ENCODE measurements at places on chromosomes 1 and 21. TPM values are rescaled to one million over a fixed set of nuclear protein-coding genes. Genes with fewer than 3 reads are reported as not detected.

DNA sequence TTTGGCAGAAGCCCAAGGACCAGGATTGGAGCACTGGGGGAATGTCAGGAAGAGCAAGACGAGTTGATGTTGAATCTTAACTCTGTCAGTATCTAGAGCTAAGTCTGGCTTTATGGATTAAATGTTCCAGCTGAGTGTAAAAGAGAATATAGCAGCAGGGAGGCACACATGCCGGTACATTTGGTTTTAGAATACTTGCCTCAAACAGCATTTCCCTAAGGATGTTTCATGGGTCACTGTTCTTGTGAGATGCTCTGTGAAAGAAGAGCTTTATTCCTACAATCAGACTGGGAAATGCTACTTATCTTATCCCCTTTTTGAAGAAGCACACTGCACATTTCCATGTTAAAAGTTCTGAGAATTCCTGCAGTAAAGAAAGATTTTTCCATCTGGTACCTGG lies 440.3 kb upstream of the B3GALT2 start:
- no peaks in the 10 kb centered on the region for H3K4me1 ChIP-seq
- H3K4me3 ChIP-seq: no peak overlapping the region
- no peak overlapping the region for H3K27ac ChIP-seq
- H3K36me3 ChIP-seq: no peaks in the 10 kb centered on the region
- no peak for DNase-seq

GRCh38 chr1:114720492-114720891 lies 3.9 kb upstream of the NRAS start:
- no peak for DNase-seq
- peaks cover 18% of the 10 kb centered on the region for H3K4me1 ChIP-seq
- no peak overlapping the region for H3K4me3 ChIP-seq
- peaks cover 69% of the 10 kb centered on the region for H3K36me3 ChIP-seq

Gene CYB561D1
- total RNA-seq: 41.6 TPM

DNA sequence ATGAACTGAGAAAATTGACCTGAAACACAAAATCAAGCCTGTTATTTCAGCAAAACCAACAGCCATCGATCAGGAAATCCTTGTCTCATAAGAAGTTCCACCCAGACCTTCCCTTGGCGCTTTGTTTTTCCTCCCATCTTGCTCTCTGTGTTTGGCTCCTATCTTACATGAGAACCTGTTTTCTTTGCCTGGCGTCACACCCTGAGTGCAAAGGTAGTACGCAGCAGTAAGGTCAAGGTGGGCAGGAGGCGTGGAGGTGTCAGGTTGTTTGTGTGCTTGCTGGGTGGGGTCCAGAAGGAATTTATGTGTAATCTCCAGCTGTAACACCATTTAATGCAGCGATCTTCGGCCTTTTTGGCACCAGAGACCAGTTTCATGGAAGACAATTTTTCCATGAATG lies 50.5 kb downstream of the C1orf21 start:
- no peak overlapping the region for H3K4me3 ChIP-seq
- no peak overlapping the region for H3K27ac ChIP-seq
- H3K27me3 ChIP-seq: no peaks in the 10 kb centered on the region
- H3K4me1 ChIP-seq: no peaks in the 10 kb centered on the region
- no peaks in the 10 kb centered on the region for H3K36me3 ChIP-seq
- no peak for DNase-seq

DNA sequence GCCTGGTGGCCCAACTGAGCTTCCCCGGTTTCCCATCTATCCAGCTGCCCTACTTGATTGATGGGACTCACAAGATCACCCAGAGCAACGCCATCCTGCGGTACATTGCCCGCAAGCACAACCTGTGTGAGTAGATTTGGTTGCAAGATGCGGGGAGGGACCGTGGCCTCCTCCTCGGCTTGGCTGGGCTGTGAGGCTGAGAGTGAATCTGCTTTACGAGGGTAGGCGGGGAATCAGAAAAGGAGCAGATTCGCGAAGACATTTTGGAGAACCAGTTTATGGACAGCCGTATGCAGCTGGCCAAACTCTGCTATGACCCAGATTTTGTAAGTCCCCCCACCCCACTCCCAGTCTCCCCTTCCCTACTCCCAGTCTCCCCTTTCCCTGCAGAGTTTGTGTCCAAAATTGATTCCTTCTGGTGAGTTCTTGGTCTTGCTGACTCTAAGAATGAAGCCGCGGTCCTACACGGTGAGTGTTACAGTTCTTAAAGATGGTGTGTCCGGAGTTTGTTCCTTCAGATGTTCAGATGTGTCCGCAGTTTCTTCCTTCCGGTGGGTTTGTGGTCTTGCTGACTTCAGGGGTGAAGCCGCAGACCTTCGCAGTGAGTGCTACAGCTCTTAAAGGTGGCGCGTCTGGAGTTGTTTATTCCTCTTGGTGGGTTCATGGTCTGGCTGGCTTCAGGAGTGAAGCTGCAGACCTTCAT lies 1.5 kb downstream of the GSTM2 start:
- peaks cover 6% of the 10 kb centered on the region for H3K4me1 ChIP-seq
- no peak for DNase-seq
- H3K27ac ChIP-seq: no peak overlapping the region
- no peaks in the 10 kb centered on the region for H3K27me3 ChIP-seq

GRCh38 chr1:75723989-75724471 lies 479 bp upstream of the ACADM start:
- DNase-seq: no peak
- no peaks in the 10 kb centered on the region for H3K27me3 ChIP-seq
- H3K27ac ChIP-seq: peak overlapping the region; percentile 73
- peak overlapping the region; percentile 49 for H3K4me3 ChIP-seq

GRCh38 chr1:32892368-32893197 lies 6.3 kb downstream of the HPCA start:
- no peak overlapping the region for H3K4me3 ChIP-seq
- peaks cover 21% of the 10 kb centered on the region for H3K27me3 ChIP-seq
- no peak for DNase-seq
- H3K36me3 ChIP-seq: no peaks in the 10 kb centered on the region
- H3K27ac ChIP-seq: no peak overlapping the region
- peaks cover 3% of the 10 kb centered on the region for H3K4me1 ChIP-seq

DNA sequence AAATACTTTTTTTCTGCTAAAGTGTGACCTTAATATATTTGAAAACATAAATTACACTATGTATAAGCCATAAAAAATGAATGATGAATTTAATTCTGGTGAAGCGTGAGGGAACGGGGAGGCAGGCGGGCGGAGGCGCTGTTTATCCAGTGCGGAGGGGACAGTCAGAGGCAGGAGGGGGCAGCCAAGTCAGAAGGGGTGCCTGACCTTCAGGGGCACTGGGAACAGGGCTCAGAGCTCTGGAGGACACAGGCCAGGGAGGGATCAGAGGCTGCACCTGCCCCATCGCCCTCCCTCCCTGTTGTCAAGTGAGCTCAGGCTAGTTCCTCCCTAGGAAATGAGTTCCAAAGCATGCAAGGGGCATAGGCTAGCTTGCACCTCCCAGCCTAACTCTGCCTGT lies 82.0 kb upstream of the CASZ1 start:
- no peaks in the 10 kb centered on the region for H3K36me3 ChIP-seq
- H3K27me3 ChIP-seq: no peaks in the 10 kb centered on the region
- H3K4me3 ChIP-seq: no peak overlapping the region
- no peaks in the 10 kb centered on the region for H3K4me1 ChIP-seq
- no peak overlapping the region for H3K27ac ChIP-seq

DNA sequence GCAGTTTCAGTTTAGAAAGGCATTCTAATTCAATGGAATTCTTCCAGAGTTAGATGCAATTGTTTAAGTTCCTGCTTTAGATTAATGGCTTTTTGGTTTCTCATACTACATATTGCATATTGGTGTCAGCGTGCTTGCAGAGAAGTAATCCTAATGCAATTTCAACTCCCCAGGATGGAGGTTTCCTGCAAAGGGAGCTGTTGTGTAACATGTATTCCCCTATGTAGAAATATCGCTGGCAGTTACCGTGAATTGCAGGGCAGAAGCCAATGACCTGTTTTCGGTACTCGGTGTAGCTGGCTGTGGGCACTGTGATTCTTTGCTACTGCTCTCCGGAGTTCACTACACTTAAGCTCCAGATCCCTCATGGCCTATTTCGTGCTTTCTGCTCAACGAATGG lies 256.1 kb upstream of the PTBP2 start:
- H3K27me3 ChIP-seq: no peaks in the 10 kb centered on the region
- no peak overlapping the region for H3K4me3 ChIP-seq
- H3K4me1 ChIP-seq: no peaks in the 10 kb centered on the region
- H3K27ac ChIP-seq: no peak overlapping the region
- DNase-seq: no peak
- no peaks in the 10 kb centered on the region for H3K36me3 ChIP-seq

Gene DMBX1
- total RNA-seq: not detected

DNA sequence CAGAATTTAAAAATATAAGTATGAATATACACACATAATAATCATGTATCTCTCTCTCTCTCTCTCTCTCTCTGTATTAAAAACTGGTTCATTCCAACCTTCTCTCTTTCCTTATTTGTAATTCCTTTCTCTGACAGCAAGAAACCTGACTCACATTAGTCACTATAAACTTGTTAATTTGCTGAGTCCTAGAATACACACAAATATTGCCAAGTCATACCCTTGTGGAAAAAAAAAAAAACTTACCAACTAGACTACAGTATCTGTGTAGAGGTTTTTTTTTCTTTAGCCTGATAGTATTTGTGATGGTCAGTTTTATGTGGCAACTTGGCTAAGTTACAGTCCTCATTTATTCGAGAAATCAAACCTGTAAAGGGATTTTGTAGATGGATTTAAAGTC lies 26.3 kb upstream of the NHLH2 start:
- no peak overlapping the region for H3K4me3 ChIP-seq
- no peaks in the 10 kb centered on the region for H3K36me3 ChIP-seq
- H3K27me3 ChIP-seq: no peaks in the 10 kb centered on the region
- no peak overlapping the region for H3K27ac ChIP-seq
- no peaks in the 10 kb centered on the region for H3K4me1 ChIP-seq

- H3K27ac ChIP-seq: no peak overlapping the region
- H3K4me3 ChIP-seq: no peak overlapping the region
- no peaks in the 10 kb centered on the region for H3K27me3 ChIP-seq
- H3K36me3 ChIP-seq: no peaks in the 10 kb centered on the region
- no peak for DNase-seq
Observed at GRCh38 chr1:17892851-17893250, 137.7 kb downstream of the ACTL8 start.

- peaks cover 51% of the 10 kb centered on the region for H3K4me1 ChIP-seq
- H3K4me3 ChIP-seq: no peak overlapping the region
- H3K27me3 ChIP-seq: no peaks in the 10 kb centered on the region
- no peaks in the 10 kb centered on the region for H3K36me3 ChIP-seq
- H3K27ac ChIP-seq: peak overlapping the region; percentile 39
Observed at GRCh38 chr1:27864264-27864895, 8.0 kb upstream of the THEMIS2 start.

DNA sequence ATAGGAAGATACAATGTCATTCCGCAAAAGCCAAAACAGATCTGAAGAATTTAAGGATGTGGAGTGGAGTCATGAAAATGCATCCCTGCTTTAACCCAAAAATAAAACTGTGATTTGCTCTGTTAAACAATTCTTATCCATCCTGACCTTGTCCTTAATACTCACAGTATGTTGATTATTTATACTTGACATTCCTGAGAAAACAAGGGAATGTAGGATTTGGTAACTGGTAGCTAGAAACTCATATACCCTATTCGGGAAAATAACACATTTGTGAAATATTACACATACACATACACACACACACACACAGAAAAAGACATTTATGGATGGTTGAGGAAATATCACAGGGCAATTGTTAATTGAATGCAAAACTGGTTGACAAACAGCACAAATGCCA lies 80.2 kb downstream of the FMN2 start:
- H3K4me3 ChIP-seq: no peak overlapping the region
- H3K4me1 ChIP-seq: no peaks in the 10 kb centered on the region
- no peak for DNase-seq
- H3K36me3 ChIP-seq: no peaks in the 10 kb centered on the region
- H3K27me3 ChIP-seq: no peaks in the 10 kb centered on the region

- H3K27me3 ChIP-seq: no peaks in the 10 kb centered on the region
- no peak overlapping the region for H3K4me3 ChIP-seq
- no peak overlapping the region for H3K27ac ChIP-seq
- peaks cover 2% of the 10 kb centered on the region for H3K4me1 ChIP-seq
Observed at GRCh38 chr1:175146529-175147213, 45.9 kb downstream of the KIAA0040 start.

DNA sequence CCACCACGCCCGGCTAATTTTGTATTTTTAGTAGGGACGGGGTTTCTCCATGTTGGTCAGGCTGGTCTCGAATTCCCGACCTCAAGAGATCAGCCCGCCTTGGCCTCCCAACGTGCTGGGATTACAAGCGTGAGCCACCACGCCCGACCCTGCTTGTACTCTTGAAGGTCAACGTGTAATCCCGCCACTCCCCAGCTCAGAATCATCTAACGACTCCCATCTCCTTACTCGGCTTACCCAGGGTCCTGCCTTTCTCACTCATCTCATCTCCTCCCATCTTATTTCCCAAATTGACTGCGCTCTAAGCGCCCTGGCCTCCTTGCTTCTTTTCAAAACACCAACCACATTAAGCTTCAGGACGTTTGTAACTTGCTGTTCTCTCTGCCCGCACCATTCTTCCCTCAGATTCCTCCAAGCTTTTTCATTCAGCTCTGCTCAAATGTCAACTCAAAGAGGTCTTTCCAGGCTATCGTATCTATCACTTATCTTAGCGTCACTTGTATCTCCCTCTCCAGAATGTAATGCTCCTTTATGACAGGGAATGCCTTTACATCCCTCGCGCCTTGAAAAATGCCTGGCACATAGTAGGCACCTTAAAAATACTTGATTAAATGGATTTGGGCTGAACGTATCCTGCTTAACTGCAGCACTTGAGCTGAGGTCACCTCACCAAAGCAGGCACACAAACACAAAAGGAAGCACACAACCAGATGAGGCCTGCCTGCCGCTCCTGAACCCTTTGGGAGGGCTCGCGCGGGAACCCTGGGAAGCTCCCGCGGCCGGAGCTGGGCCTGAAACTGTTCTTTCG lies 1.4 kb upstream of the USP1 start:
- H3K27me3 ChIP-seq: no peaks in the 10 kb centered on the region
- no peaks in the 10 kb centered on the region for H3K36me3 ChIP-seq
- H3K4me3 ChIP-seq: peak overlapping the region; percentile 55
- peak; percentile 2 for DNase-seq
- H3K4me1 ChIP-seq: peaks cover 32% of the 10 kb centered on the region

DNA sequence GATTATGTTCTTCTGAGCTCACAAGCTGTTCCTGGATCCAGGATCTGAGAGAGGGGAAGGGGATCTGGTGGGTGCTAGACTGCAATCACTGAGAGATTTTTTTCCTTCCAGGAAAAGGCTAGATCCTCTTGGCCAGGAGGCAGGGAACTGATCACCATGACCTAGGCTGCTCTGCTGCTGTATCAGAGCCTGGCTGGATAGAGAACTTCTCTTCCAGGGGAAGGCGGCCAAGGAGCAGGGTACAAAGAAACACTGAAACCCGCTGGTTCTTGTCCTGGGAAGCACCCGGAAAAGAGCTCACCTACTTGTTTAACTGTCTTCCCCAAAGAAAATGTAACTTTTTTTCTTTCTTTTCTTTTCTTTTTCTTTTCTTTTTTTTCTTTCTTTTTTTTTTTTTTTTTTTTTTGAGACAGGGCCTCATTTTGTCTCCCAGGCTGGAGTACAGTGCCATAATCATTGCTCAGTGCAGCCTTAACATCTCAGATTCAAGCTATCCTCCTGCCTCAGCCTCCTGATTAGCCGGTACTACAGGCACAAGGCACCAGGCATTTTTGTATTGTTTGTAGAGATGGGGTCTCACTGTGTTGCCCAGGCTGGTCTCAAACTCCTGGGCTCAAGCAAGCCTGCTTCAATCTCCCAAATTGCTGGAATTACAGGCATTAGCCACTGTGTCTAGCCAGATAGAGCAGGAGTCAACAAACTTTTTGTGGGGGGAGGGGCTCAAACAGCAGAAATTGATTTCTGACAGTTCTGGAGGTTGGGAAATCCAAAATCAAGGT lies 12.4 kb upstream of the RPS6KA1 start:
- H3K4me3 ChIP-seq: no peak overlapping the region
- H3K4me1 ChIP-seq: no peaks in the 10 kb centered on the region
- no peaks in the 10 kb centered on the region for H3K36me3 ChIP-seq
- H3K27me3 ChIP-seq: no peaks in the 10 kb centered on the region
- no peak overlapping the region for H3K27ac ChIP-seq

Gene SYPL2
- not detected for total RNA-seq

Gene LENEP
- 3.1 TPM for total RNA-seq

Gene FYB2
- total RNA-seq: not detected

All from CD4-positive, alpha-beta memory T cell (primary cell).